ENCODE measurements at places on chromosomes 11 and 22.

DNA sequence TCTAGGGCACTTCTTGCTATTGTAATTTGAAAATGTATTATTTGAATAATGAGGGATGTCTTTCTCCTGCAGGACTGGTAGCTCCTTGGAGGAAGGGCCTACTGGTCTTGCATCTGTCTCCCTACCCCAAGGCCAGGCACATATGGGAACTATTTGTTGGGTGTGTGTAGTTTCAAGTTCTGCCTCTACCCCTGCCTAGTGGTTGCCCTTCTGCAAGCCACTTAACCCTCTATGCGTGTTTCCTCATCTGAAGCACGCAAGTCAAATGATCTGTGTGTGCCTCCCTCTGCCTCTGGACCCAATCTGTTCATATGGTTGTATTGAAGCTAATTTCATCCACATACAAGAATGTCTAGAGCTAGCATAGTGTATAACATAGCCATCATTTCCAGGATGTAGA lies 67.0 kb downstream of the WNT11 start:
- DNase-seq, result no peak

DNA sequence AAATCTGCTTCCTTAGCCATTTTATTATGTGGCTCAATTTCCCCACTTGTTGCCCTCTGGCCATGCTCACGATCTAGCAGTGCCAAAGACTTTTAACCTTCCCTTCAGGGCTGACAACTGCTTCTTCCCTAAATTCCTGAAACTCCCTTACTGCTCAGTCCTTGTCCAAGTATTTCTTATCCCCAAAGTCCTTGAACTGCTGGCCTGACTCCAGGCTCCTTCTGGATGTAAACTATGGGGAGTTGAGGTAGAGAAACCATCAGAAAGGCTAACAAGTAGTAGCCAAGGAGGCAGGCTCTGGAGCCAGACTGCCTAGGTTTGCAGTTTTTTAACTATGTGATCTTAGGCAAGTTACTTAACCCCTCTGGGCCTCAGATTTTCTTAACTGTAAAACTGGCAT lies 258.7 kb upstream of the CCDC90B start:
- DNase-seq, result no peak

GRCh38 chr11:62001450-62002191 lies 34.2 kb upstream of the FTH1 start:
- no peak for DNase-seq

DNA sequence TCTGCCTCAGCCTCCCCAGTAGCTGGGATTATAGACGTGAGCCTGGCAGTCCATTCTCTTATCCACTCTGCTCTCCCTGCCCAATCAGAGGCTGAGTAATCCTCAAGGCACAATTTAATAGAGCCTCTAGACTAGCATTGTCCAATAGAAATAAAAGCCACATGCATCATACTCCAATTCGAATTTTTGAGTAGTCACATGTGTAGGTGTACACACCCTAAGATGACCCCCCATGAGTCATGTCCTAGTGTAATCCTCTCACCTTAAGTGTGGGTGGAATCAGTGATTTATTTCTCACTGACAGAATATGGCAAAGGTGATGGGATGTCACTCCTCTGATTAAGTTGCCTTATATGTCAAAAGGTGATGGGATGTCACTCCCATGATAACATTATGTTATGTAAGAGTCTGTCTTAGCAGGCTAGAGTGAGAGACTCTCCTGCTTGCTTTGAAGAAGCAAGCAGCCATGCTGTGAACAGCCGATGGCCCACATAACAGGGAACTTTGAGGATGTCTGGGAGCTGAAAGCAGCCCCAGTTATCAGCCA lies 61.3 kb downstream of the MN1 start:
- DNase-seq, result no peak

DNA sequence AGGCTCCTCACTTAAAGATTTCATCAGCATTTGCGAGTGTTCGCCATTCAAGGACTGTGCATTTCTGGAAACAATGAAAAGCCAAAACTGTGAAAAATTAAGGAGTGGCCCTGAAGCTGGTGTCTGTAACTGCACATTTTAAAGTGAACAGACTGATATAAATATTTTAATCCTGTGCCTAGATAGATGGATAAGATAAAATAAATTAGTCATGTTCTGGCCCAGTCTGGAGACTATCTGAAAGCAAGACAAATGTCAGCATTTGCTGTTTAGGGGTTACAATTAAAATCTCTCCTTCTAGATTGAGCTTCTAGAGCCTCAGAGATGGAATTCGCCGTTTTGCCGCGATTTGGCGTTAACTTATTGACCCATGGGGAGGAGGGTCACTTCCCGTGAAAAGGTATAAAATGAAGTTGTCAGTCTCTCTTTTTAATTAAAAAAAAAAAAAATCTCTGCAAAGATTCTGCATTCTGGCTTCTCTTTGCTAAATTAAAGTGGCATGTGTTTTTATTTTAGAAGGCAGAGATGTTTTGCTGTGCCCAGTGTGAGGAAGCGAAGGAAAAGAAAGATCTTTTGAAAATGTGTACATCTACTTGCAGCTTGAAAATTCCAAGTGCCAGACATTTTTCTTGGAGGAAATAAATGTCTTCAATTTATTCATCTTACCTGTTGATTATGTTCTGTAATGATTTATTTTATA lies 79.7 kb upstream of the WNT7B start:
- DNase-seq, result no peak

DNA sequence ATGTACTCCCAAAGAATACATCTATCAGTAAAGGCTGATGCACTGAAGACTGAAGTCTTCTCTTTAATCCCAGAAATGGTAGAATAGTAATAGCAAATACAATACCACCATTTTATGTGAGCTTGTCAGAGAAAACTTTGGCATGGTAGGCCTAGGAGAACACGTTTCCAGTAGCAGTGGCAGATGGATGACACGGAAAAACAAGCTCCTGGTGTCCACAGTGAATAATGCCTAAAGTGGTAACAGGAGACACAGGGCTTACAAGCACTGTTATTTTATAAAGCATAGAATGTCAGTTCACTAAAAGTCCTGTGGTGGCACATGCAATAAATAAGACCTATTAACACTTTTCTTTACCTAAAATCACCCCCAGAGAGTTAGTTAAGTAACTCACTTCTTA lies 277.6 kb downstream of the TTC28 start:
- no peak for DNase-seq

- DNase-seq, result no peak
Measured at GRCh38 chr22:48849219-48849912, 978.3 kb downstream of the BRD1 start.

DNA sequence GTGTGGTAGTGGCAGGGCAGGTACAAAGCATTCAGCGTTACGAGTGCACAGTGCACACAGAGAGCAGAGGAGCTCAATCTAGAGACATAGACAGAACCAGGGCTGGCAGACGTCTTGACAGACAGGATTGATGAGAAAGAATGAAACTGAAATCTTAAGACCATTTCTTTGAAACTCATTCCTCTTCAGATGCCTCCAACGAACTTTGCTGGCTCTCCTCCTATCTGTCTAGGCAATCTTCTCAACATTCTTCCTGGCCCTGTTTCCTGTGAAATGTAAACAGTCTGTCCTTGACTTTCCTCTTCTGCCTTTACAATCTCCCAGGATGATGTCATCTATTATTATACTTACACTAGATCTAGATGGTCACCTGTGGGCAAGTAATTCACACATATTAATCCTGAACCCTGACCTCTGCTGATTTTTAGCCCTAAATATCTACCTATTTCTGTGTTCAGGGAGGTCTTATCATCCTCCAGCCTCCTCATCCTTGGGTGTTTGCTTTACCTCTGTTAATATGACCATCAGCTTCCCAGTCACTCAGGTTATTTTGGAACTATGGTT lies 119.5 kb downstream of the ENTHD1 start:
- DNase-seq, result no peak

- DNase-seq, result no peak
Measured at GRCh38 chr22:46185283-46185682, 35.0 kb downstream of the PPARA start.

GRCh38 chr11:86792150-86792549 lies 8.2 kb upstream of the PRSS23 start:
- no peak for DNase-seq

- DNase-seq, result no peak
Measured at GRCh38 chr11:125226706-125227105, 62.2 kb downstream of the PKNOX2 start.

DNA sequence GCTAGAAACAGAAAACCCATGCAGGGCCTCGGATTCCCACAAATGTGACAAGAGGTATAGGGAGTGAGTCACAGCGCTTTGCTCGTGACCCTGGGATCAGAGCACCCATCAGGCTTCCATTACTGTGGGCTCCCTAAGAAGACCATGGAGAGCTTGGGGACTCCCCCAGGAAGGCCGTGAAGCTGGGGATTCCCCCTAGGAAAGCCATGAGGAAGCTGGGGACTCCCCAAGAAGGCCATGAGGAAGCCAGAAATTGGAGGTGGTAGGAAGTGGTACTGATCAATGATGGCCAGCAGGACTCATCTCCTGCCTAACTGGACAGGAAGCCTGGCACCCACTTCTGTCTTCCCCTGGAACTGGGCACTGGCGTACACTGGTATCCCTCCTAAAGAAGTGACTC lies 10.1 kb upstream of the DCPS start:
- DNase-seq, result no peak

- DNase-seq, result no peak
Measured at GRCh38 chr11:10002221-10002620, 291.8 kb downstream of the SBF2 start.

DNA sequence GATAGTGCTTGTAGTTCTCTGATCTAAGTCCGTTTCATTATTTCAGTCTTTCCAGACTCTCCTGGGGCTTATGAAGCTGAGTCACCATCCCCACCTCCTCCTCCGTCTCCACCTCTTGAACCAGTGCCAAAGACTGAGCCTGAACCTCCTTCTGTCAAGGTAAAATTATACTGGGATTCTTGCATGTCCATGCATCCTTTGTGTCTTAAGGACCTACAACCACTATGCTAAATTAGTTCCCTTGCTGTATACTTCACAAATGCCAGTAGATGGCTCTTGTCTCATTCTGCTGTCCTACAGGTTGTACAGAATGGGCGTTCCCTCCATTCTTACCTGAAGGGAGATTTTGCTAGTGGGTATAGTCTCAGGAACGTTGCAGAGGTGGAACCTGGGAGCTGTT lies 42.2 kb downstream of the POLD3 start:
- peak; percentile 52 for DNase-seq

- DNase-seq, result peak; percentile 90
Measured at GRCh38 chr11:67373648-67374570, 511 bp upstream of the CLCF1 start.

DNA sequence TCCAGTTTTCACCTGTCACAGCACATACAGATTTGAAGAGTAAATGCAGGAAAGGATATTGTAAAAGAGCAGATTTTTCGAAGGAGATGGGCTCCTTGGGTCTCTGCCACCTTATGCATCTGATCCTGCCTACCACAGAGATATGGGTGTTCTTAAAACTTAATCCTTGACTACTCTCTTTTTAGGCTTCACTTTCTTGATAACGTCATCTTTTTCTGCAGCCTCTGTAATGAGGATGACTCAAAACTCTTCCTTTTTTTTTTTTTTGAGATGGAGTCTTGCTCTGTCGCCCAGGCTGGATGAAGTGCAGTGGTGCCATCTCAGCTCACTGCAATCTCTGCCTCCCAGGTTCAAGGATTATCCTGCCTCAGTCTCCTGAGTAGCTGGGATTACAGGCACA lies 7.8 kb downstream of the PRR14L start:
- no peak for DNase-seq

DNA sequence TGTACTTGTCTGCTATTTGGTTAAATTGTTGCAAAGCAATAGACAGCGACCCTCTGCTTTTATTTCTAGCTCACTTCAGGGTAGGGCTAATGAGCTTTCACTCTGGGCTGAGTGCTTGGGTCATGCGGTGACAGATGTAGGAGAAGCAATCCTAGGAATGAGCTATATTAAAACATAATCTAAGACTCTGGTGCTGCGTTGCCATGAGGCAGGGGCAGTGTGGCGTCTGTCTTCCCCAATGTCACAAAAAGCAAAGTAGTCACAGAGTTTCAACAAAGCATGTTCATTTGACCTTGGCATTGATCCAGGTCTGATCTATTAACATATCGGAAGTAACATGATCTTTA lies 55.5 kb upstream of the GRAMD1B start:
- no peak for DNase-seq

DNA sequence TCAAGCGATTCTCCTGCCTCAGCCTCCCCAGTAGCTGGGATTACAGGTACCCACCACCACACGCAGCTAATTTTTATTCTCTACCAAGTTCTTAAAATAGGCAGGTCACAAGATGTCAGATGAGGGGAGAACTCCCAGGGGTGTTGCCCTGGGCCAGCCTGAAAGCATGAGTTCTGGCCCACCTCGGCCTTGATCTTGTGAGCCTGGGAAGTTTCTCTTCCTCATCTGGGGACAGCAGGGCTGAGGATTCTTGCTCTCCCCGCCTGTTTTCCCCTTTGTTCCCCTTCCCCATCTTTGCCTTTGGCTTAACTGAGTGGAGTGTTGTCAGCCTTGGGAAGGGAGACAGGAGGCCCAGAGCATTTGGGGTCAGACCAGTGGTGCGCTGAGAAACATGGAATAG lies 3.5 kb downstream of the PDXP start:
- no peak for DNase-seq

DNA sequence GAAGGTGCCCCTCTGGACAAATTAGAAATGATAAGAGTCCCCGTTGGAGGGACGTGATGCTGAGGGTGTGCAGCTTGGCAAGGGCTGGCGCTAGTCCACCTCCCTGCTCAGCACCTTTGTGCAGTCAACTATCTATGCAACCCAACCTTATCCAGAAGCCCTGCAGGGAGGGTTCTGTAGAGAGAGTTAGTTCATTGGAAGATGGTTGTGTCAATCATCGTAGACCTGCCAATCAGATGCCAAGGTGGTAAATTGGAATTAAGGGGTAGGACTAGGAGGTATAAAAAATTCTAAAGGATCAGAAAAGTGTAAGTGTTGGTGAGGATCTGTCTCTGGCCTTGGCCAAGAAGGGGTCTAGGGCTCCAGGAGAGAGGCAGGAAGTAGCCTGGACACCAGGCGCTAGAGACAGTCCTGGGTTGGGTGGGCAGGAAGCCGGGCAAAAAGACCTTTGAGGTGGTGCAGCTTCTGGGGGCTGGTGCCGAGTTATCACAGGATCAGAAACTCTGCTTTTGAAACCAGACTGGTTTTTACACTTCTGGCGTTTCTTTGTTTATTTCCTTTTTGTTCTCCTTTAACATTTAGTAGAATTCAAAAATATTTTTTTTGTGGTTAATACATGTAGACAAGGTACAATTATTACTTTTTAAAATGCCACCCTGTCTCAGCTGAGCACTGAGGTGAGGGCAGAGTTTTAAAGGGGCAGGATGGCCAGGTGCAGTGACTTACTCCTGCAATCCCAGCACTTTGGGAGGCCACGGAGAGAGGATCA lies 1.6 kb downstream of the C1QTNF6 start:
- DNase-seq, result peak; percentile 75

GRCh38 chr11:16818284-16818683 lies 79.8 kb downstream of the C11orf58 start:
- DNase-seq, result no peak

- DNase-seq, result no peak
Measured at GRCh38 chr11:61404103-61404502, 11.7 kb downstream of the TMEM216 start.

GRCh38 chr11:7690648-7691047 lies 15.6 kb downstream of the OVCH2 start:
- no peak for DNase-seq
